ENCODE measurements at places on chromosomes 7 and 10.

GRCh38 chr7:148242294-148242821 lies 348.2 kb upstream of the C7orf33 start:
- no peak for DNase-seq

GRCh38 chr10:78968943-78969342 lies 99.8 kb upstream of the ZMIZ1 start:
- no peak for DNase-seq

GRCh38 chr10:78579576-78579975 lies 489.2 kb upstream of the ZMIZ1 start:
- DNase-seq, result no peak

DNA sequence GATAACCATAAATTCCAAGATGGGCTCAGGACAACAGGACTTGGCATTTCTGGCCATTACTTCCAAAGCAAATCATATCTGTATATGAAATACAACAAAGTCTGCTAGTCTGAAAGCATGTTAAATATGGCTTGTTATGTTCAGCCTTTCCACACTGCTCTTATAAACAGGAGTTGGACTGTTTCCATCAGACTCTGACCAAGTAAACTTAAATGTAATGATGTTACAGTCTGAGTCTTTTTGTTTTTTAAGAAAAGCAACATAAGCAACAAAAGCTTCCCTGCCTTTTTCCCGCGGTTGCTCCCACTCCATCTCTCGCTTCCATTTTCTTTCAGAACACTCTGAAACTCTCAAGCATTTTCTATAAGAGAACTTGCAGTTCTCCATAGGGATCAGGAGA lies 8.1 kb upstream of the CDCA7L start:
- DNase-seq, result no peak

DNA sequence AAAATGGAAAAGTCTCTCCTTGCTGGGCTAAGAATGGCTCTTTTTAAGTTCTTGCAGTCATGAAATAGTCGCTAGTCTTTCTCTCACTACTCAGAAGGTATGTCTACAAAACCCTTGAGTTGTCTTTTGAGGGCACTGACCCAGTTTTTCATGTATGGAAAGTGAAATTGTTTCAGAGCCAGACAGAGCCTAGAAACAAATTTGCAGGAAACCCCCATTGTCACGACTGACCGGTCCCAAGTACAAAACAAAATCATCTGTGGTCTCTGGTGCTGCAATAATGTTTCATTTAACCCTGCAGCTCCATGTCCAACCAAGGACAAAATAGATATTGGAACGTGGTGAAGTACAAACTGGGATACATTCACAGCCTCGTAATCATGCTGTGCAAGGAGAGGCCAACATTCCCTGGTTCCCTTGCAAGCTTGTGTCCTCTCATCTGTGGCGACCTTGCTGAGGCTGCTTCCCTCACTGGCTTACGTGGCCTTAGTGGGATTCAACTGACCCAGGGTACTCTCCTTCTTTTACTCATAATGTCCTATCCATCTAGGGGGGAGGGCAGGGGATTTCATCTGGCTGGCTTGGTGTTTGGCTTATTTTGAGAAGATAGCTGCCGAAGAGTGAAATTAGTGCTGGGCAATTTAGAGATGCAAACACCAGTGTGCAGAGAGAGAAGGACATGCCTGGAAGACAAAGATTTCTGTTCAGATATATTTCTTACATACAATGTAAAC lies 172.5 kb downstream of the IPMK start:
- no peak for DNase-seq

DNA sequence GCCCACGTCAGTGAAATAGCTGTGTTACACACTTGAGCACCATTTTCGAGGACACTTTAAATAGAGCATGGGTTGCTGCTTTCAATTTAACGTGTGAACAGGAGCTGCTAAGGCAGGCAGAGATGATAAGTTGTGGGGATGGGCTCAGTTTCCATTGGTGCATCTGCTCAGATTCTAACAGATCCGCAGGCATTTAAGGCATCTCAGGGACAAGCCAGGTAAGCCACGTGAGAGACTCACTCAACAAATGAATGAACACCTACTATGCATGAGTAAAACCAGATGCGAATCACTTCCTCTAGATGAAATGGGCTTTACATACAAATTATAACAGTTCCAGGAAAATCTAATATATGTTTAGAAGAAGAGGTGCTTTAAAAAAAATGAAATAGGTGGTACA lies 34.6 kb downstream of the PLXNA4 start:
- no peak for DNase-seq

DNA sequence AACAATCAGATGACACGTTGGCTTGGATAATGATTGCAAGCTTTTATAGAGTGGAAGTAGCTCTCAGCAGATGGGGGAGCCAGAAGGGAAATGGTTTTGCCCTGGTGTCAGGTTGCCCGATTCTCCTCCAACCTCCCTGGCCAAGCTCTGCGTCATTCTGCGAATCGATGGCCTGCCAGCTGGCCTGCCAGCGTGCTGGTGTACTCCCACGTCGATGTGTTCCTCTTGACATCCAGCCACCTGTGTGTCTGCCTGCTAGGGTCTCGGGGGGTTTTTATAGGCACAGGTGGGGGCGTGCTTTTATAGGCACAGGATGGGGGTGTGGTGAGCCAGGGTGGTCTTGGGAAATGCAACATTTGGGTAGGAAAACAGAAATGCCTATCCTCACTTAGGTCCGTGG lies 4.6 kb downstream of the NET1 start:
- DNase-seq, result no peak

- no peak for DNase-seq
Observed at GRCh38 chr10:11058965-11059364, 41.3 kb downstream of the CELF2 start.

- DNase-seq, result no peak
Observed at GRCh38 chr7:91424371-91424770, 160.1 kb downstream of the FZD1 start.

- DNase-seq, result no peak
Observed at GRCh38 chr10:129962872-129963640, 1.0 kb downstream of the EBF3 start.

GRCh38 chr7:128171342-128171918 lies 69.6 kb upstream of the LEP start:
- DNase-seq, result no peak

GRCh38 chr10:129689671-129690071 lies 222.6 kb downstream of the MGMT start:
- no peak for DNase-seq

DNA sequence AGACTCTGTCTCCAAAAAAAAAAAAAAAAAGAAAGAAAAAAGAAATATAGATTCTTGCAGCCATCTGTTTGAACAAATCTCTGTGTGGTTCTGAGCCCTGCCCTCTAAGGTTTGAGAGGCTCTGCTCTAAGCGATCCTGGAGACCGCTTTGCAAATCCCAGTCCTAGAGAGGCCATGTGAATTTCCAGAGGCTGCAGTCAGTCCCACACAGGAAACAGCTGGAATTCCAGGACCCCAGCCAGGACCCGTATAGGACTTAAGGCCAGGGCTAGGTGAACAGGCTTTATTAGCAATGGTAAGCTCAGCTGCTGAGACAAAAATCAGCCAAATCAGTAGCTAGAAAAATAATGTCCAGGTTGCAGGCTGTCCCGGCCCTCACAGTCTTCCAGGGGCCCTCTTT lies 154.8 kb downstream of the RPS24 start:
- DNase-seq, result no peak

DNA sequence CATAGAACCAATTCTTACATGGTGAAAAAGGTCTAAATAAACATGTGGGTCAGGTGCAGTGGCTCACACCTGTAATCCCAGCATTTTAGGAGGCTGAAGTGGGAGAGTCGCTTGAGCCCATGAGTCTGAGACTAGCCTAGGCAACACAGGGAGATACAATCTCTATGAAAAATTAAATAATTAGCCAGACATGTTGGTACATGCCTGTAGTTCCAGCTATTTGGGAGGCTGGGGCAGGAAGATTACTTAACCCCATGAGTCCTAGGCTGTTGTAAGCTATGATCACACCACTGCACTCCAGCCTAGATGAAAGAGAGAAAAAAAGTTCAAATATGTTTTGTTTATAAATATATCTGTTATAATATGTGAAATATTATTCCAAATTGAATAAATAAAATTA lies 643.6 kb downstream of the IPMK start:
- no peak for DNase-seq

DNA sequence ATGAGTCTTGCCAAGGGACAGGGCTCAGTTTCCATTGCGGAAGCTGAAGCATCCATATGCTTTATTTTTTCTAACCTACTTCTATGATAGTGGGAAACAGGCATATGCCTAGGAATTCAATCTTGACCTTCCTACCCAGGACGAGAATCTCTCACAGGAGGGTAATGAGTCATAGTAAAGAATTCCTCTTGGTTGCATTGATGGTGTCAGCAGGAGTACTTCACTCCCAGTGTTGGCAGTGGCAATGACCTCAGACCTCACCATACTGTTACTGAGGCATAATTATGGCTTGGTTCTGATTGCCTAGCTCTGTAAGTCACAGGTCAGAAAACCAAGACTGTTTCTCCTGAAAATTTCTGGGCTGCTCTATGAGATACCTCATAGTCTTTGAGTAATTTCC lies 552.9 kb downstream of the ARL4A start:
- no peak for DNase-seq

DNA sequence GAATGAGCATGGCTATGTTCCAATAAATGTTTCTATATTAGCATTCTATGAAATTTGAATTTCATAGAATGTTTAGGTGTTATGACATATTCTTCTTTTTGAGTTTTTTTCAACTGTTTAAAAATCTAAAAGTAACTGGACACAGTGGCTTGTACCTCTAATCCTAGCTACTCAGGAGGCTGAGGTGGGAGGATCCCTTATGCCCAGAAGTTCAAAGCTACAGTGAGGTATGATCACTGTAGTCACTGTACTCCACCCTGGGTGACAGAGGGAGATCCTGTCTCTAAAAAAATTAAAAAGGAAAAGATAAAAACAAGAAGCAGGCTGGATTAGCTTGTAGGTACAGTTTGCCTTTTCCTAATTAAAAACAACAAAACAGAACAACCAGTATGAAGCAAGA lies 95.1 kb downstream of the NRBF2 start:
- DNase-seq, result no peak

- DNase-seq, result no peak
Observed at GRCh38 chr7:77282897-77283296, 83.3 kb upstream of the FGL2 start.

GRCh38 chr7:31651234-31652062 lies 35.6 kb upstream of the PPP1R17 start:
- DNase-seq, result no peak

DNA sequence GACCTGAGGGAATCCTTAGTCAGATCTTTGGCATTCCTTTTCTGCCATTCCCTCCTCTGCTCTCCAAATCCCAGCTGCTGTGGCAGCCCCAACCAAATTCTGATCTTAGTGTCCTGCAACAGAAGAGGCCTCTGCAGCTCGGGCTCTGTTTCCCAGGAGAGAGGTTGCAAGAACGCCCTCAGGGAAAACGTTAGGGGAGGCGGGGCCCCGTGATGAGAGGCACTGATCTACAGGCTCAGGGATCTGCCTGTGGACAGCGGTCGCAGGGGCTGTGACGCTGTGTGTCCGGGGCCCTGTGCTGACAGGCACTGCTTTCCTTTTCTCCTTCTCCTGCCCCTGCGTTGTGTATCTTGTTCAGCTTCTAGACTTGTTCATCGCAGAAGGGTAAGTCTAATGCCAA lies 57.3 kb upstream of the DPYSL4 start:
- DNase-seq, result no peak

DNA sequence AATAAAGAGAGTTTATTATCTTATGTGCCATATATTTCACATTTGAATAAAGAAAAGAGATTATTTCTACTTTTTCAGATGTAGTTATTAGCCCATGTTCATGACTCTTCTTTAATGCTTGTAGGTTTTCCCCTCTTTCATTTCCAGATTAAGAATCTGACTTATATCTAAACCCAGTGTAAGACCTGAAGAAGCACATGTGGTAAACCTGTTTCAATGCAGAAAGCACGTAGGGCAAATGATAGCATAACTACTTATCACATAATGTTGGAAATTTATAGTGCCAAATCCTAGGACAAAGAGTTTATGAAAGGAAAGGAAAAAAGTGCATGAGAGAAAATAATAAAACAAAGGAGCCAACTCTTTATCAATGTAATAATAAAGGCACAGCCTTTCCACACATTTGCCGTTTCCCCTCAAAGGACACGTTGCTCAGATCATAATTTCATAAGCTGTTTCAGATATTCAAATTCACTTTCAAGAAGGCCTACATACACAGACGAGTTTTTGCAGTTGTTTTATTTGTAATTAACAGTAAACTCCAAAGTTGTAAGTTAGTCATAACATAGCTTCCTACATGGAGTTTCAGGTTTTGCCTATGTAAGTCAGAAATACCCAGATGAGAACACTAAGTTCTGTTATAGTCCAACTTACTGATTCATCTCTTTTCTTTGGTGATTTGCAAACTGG lies 88.8 kb upstream of the MDFIC start:
- DNase-seq, result no peak

- DNase-seq, result no peak
Observed at GRCh38 chr10:47167591-47167990, 132.4 kb upstream of the GDF10 start.

DNA sequence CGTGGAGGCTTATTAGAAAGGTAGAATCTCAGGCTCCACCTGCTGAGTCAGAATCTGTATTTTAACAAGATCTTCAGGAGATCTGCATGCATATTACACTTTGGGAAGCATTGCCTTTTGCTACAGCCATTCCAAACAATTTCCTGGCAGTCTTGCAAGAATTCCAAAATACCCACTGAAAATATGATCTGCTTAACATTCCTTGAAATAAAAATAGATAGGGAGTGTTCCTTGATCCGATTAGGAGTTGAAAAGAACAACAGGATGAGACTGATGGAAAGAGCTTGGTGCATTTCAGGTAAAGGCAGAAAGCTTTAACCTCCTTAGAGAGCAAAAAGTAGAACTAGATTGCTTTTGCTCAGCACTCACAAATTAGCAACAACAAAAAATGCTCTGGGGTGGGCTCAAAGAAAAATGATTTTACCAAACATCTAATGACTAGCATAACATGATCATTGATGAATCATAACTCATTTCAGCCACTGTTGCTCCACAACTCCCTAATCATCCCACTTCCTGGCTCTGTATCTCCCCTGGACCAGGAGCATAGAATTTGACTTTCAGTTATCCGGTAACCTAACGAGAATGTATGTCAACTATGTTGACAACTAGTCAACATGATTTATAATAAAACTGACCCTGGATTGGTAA lies 115.2 kb downstream of the RNLS start:
- DNase-seq, result no peak

DNA sequence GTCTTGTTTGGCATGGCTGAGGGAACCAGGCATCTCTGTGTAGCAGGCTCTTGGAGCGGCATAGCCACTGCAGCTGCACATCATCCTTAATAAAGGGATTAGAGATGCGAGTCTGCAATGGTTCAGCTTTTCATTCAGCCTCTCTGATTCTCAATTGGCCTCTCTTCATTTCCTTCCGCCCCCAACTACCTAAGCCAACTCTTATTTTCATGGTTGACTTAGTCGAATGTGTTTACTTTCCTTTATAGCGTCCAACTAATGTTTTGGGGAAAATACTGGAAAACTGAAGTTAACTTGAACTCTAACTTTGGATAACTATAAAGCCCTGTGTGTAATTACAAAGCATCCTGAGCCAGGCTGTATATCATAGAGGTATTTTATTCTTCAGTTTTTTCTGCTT lies 202.2 kb upstream of the KIAA1217 start:
- no peak for DNase-seq

GRCh38 chr10:93346694-93347093 lies 135.4 kb downstream of the MYOF start:
- DNase-seq, result no peak
